Fibroblast of skin of left biceps (primary cell): ENCODE measurements at places on chromosomes 3 and 15.

DNA sequence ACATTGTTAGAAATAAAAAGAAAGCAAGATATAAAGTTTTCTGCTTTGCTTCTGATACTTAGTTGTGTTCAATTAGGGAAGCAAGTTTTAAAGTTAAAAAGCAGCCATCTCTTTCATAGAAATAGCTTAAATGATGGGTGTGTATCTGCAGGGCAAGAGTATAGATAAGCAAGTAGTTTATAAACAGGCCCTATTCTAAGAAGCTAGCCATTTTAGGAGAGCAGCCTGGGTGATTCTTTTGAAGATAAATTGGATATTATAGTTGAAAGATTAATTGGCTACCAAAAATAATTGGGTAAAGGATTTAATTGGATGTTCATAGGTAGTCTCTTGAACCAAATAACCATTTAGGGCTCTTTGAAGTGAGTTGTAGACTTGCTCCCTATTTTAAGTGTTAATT is 5.6 kb downstream of the EIF3J start:
- DNase-seq, result no peak

DNA sequence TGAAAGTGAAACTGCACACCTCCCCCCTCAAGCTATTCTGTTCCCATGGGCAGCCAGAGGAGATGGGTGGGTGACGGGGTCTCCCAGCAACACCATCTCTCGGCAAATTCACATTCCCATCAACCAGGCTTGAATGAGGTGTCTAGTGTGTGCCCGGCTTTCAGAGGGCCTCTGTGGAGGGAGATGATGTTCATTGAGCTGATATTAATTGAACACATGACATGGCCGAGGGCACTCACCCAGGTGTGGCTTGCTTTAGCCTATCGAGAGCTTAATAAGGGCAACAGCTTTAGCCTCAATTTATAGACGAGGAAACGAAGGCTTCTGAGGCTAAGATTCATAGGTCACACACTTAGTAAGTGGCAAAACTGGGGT is 288.0 kb downstream of the UACA start:
- DNase-seq, result no peak

DNA sequence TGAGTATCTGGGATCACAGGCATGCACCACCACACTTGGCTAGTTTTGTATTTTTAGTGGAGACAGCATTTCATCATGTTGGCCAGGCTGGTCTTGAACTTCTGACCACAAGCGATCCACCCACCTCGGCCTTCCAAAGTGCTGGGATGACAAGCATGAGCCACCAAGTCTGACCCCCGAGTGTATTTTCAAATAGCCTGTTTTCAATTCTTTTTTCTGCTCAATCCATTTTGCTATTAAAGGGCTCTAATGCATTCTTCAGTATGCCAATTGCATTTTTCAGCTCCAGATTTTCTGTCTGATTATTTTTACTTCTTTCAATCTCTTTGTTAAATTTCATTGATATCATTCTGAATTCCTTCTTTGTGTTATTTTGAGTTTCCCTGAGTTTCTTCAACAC is 5.8 kb downstream of the OR5H6 start:
- DNase-seq, result no peak

- DNase-seq, result peak; percentile 25
These were observed 285.9 kb downstream of the XXYLT1 start for GRCh38 chr3:194985031-194985578.

DNA sequence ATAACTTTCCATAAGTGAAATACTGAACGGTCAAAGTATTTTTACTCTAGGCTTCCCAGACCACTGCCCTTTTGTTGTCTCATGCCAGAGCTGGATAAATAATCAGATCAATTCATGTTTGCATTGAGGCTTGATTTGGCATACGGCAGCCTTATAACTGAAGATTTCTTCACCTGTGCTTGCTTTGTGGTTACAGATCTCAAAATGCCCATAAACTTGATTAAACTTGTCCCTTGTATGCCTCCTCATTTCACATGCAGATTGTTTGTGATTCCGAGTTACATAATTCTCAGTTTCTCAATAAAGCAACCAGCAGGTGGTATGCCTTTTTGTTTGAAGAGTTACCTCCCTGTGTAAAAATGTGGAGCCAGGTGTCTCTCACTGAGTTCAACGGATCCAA is 211.4 kb upstream of the LRIG1 start:
- no peak for DNase-seq

DNA sequence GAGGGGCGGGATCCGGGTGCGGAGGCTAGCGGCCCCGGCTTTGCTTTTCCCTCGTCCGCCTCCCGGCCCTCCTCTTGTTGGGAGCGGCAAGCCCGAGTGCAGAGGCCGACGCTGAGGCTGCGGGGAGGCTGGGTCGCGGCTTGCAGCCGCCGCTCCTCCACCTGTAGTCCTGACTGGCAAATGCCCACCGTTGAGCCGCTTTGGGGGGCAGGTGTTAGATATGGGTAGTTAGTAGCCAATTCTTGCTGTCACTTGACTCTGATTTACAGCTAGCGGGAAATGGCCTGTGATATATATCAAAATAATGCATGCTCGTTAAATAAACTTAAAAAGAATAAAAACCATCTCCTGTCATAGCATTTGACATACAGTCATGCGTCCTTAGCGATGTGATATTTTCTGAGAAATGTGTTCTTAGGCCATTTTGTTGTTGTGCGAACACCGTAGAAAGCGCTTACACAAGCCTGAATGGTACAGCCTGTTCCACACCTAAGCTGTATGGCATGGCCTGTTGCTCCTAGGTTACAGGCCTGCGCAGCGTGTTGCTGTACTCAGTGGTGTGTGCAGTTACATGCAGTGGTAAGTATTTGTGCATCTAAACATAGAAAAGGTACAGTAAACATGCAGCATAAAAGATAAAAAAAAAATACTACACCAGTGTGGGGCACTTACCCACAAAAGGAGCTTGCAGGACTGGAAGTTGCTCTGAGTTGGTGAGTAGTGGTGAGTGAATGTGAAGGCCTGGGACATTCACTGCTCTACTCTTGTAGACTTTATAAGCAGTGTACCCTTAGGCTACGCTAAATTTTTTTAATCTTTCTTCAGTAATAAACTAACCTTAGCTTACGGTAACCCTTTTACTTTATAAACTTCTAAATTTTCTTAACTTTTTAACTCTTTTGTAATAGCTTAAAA is 873 bp downstream of the CAPN7 start:
- no peak for DNase-seq

- no peak for DNase-seq
These were observed 9.2 kb downstream of the CCRL2 start for GRCh38 chr3:46416125-46416810.
